Astrocyte (in vitro differentiated cells and primary cell): ENCODE measurements at places on chromosomes 11 and 22. TPM values are rescaled to one million over a fixed set of nuclear protein-coding genes. Genes with fewer than 3 reads are reported as not detected.

Gene HOATZ
- total RNA-seq, result 0.43 TPM in 2 replicates

Gene ANO1
- 0.10 and 0.14 TPM in 2 replicates for total RNA-seq

Gene TUBA8
- 0.79 TPM in 1 of 2 replicates, not detected in the other for total RNA-seq

Gene OR56A1
- total RNA-seq, result not detected in 2 replicates

DNA sequence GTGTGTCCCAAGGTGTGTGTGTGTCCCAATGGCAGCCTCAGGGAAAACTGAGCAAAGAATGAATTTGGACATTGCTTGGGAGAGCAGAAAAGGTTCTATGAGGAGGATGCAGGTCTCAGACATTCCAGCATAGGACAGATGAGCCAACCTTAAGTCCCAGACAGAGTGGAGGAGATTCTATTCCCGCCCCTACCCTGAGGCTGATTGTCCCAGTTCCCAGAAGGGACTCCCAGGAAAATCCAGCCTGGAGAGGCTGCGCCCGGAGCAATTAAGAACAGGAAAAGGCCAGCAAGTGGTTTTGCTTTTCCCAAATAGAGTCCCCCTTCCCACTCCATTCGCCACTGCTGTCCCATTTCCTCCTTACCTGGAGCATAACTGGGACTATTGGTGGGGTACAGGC, 54.1 kb downstream of the RELT start:
- H3K36me3 ChIP-seq, result no peaks in the 10 kb centered on the region
- H3K27me3 ChIP-seq, result no peaks in the 10 kb centered on the region
- DNase-seq, result no peak
- H3K4me1 ChIP-seq, result peaks cover 19% of the 10 kb centered on the region
- no peak overlapping the region for H3K27ac ChIP-seq

DNA sequence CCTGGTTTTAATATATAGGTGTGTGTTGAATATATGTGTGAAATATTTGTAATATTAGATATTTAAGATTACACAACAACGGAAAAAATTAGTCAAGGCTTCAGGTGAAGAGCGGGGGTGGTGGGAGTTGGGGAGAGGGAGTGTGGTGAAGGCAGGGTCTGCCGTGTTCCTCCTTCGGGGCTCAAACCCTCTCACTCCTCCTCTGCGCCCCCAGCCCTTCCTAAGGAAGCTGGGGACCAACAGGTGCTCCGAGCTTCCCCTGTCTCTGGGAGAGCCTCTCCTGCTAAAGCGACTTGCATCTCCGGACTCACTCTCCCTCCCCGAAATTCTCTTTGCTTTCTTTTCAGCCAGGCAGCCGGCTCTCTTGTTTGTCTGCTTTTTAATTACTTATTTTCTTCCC, 960 bp upstream of the CADM1 start:
- no peaks in the 10 kb centered on the region for H3K36me3 ChIP-seq
- peaks cover 16% of the 10 kb centered on the region for H3K27me3 ChIP-seq
- peaks cover 11% of the 10 kb centered on the region for H3K4me1 ChIP-seq
- H3K27ac ChIP-seq, result no peak overlapping the region

- no peak overlapping the region for H3K27ac ChIP-seq
- no peak overlapping the region for H3K4me3 ChIP-seq
- H3K27me3 ChIP-seq, result no peaks in the 10 kb centered on the region
- DNase-seq, result no peak
Observed at GRCh38 chr11:73201888-73202780, 15.9 kb upstream of the P2RY2 start.

- peaks cover 29% of the 10 kb centered on the region for H3K4me1 ChIP-seq
- H3K36me3 ChIP-seq, result peaks cover 3% of the 10 kb centered on the region
- DNase-seq, result peak; percentile 41
- H3K27me3 ChIP-seq, result no peaks in the 10 kb centered on the region
- H3K4me3 ChIP-seq, result no peak overlapping the region
Observed at GRCh38 chr11:66082946-66083698, 13.1 kb downstream of the PACS1 start.

- H3K27ac ChIP-seq, result no peak overlapping the region
- H3K4me3 ChIP-seq, result peak overlapping the region; percentile 27
- no peak for DNase-seq
- H3K36me3 ChIP-seq, result no peaks in the 10 kb centered on the region
Observed at GRCh38 chr11:19345519-19345847, 104.7 kb upstream of the E2F8 start.

GRCh38 chr11:70900540-70900939, 351.8 kb downstream of the SHANK2 start:
- no peak for DNase-seq
- no peaks in the 10 kb centered on the region for H3K36me3 ChIP-seq
- no peak overlapping the region for H3K4me3 ChIP-seq
- H3K27me3 ChIP-seq, result no peaks in the 10 kb centered on the region
- no peak overlapping the region for H3K27ac ChIP-seq

DNA sequence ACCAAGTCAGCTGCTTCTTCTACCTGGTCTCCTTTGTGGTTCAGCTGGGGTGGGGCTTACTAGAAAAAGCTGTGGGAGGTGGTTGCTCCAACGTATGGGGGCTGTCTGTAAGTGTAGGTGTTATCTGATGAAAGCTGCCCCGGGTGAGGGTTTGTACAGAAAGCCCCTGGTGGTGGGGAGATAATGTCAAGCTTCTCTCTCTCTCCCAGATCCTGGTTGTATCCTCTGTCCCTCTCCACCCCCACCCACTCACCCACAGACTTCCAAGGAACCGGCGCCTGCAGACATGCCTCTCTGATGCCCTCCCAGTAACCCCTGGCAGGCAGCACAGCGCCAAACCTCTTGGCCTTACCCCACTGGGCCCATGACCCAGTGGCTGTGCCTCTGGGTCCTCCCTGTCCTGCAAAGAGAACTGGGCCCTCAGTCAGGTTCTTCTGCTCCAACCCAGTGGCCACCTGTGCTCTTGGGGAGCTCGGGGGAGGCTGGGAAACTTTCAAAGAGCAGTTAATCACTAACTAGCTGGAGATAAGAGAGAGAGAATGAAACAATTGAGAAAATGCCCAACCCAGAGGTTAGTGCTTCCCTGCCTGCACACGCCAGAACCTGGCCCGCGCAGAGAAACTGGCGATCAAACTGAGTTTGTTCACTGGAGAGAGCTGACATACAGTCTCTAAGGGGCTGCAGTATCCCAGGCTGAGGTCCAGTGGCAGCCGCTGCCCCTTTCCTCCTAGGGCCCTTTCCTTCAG, 20.4 kb upstream of the EHF start:
- no peaks in the 10 kb centered on the region for H3K27me3 ChIP-seq
- peaks cover 26% of the 10 kb centered on the region for H3K4me1 ChIP-seq
- H3K27ac ChIP-seq, result peak overlapping the region; percentile 31
- peak; percentile 58 for DNase-seq
- no peaks in the 10 kb centered on the region for H3K36me3 ChIP-seq
- H3K4me3 ChIP-seq, result no peak overlapping the region
